Brain pericyte (primary cell): ENCODE measurements at places on chromosomes 1 and 21.

DNA sequence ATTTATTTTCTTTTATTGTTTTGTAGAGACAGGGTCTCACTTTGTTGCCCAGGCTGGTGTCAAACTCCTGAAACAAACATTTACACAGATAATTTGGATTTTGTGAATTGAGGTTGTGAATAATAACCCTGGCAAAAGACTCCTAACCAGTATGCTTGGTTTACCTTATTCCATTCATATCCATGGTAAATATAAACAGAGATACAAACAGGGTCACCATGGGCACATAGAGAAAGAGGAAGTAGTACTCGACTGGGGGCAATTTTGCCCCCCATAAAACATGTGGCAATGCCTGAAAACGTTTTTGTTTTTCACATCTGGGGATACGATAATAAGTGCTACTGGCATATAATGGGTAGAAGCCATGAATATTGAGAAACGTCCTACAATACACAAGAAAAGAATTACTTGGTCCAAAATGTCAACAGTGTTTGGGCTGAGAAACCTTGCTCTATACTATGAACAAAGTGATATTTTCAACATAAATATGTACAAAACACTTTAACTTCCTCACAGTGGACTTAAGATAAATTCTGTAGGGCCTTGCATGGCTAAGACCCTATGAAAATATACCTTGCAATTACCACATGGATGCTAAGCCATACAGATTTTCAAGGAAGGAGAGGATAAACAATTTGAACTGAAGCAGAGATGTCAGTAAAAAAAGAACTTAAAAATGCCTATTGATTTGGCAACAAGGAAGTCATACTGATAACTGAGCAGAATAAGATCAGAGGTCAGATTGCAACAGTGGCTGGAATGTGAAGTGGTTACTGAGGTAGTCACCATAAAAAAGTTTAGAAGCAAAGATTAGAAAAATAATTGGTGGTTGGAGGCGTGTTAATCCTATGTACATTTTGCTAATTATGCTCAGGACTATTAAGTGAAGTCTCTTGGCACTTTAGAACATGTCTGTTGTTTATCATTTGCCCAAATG is 27.4 kb upstream of the ASPM start:
- DNase-seq: no peak

DNA sequence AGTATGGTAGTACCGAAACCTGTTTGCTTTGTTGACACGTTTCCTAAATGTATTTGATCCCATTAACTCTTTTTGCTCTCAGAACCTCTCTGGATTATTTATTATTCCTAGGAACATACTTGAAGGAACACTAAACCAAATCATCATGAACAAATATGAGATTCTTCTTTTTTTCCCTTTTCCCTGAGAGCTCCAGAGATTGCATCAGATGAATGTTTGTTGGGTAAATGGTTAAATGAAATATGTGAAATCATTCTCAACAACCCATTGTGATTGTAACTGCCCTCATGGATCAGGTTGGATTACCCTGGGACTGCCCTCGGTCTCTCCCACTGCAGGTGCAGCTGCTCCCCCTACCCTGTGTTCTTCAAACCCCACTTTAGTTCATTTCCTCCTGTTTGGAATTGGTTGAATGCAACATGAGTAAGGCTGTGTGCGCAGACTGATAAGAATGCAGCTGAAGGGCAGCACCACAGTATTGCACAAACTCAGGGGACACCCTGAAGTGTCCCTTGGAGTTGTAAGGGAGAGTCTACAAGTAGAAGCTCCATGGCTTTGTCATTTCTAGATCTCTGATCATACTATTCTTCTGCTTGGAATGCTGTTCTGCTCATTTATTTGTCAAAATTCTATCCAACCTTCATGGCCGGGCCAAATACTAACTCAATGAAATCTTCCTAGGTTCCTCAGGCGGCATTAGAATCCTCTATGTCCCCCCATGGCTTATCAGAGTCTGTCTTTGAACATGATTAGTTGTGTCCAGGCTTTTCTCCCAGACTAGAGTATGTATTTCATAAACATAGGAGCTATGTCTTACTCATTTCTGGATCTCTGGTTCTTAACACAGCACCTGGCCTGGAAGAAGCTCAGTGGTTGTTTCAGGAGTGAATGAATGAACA is 47.1 kb upstream of the NEK2 start:
- DNase-seq: no peak

DNA sequence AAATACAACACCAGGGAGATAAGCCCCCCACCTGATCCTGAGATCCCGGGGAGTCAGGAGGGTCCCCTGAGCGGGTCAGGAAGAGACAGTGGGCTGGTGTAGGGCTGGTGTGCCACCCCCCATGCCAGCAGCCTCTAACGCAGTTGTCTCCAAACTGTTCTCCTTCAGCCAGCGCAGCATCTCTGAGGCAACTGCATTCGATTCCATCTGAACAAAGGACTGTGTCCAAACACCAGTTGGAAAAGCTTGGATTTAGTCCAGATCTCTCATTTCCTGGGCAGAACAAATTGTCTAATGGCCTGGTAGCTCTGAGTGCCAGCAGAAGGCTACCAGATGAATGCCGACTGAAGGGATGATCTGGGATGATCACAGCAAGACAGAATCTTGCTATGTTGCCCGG is 44.1 kb upstream of the EIF4G3 start:
- no peak for DNase-seq

GRCh38 chr1:9874959-9875635 is 35.0 kb downstream of the CTNNBIP1 start:
- DNase-seq: no peak

GRCh38 chr1:186535388-186536133 is 74.6 kb upstream of the PDC start:
- peak; percentile 84 for DNase-seq

DNA sequence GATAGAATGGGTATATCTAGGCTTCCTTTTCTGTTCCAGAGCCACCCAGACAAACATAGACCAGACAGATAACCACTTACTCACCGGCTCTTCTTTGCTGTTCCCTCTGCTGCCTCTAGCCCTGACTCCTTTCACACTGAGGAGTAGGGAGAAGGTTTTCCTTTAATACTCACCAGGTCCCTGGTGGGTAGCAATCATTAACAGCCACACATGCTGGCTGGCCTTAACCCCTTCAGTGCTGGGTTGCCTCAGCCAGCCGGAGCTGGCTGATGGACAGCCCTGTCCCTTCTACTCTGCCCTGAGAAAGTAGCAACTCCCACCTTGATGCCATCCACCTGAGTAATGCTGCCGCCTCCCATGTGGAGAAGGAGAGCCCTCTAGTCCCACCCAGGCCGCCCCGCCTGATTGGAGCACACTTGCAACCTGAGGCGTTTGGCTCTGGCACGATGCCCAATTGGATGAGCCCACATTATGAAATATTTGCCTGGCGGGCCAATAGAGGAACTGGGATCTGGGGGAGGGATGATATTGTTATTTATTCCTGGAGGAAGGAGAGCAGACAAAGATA is 71.6 kb downstream of the PLEKHA6 start:
- no peak for DNase-seq

DNA sequence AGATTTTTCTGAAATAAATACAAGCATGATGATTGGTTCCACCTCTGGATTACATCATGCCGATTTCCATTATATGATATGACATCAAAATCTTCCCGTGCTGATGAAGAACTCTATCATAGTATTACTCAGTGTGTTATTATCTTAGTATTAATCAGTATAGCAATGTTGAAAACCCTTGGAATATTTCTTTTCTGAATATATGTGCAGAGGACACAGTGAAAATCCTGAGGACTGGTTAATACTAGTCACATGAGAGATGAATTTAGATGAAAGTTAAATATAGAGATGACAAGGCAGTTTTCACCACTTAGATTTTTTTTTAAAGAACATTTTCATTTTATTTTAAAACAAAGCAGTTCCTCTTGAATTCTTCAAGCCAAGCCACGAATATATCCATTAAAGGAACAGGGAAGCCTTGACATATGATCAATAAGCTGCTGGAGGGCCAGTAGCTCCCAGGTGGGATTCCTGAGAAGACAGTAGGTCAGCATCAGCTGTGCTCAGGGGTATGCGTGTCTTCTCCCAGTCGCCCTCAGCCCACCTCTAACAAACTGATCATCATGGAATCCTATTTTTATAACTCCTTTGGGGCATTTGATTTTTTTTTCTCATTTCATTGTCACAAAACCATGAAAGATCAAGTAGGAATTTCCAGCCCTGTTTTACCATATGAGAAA is 56.2 kb upstream of the UBE2U start:
- no peak for DNase-seq

DNA sequence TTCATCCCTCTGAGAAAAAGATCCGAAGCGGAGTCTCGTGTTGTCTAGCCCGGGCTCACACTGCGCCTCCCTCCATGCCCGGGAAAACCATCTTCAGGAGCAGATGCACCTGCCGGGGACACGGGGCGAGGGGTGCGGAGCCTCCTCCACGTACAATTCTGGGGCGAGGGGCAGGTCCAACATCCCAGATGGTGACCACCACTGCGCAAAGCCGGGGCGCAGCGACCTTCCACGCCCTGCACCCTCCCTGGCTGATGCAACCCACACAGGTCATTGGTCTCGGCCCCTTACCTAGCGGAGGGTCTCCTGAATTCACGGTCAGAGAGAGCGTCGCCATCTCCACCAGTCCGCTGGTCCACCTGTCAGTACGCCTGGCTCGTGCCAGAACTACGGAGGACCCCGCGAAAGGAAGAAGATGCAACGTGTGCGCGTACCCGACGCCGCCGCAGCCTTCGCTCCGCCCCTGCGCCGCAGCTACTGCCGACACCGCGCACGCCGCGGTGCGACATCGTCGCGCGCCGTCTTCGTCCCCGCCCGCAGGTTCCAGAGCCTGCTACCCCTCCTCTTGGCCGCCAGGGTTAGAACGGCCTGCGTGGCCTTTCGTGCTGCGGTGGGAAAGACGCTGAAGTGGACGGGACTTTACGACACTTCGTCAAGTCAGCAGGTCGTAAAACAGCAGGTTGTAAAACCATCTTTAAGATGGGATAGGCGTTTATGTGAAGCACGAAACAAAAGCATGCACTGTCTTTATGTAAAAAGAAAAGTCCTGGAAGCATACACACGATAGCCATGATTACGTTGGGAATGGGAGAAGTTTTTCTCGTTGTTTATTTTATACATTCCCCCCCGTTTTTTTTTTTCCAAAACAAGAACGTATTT is at the start of gene EPRS1:
Gene EPRS1, minus strand, starts transcription at position 454 of the 879 bp plus-strand sequence. Its CDS starts 117 bp downstream, at position 337.
- peak; percentile 92 for DNase-seq

- DNase-seq: no peak
Observed at GRCh38 chr1:71037829-71038620, 9.6 kb downstream of the PTGER3 start.

DNA sequence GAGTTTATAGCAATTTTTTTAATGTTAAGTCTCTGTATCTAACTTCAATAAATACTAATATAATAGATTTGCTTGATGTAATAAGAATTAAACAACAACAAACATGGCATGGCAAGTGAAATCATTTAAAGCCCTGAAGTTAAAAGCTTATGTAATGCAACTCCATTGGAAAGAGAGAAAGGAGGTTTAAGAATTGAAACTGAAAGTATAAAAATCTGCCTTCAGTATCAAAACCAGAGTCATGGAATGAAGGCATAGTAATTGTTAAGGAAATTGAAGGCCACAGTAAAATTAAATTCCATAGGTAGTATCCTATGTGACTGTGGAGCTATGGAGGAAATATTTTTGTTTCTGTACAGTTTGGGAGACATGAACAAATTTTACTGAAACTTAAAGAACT is 55.1 kb downstream of the PRDX6 start:
- no peak for DNase-seq

DNA sequence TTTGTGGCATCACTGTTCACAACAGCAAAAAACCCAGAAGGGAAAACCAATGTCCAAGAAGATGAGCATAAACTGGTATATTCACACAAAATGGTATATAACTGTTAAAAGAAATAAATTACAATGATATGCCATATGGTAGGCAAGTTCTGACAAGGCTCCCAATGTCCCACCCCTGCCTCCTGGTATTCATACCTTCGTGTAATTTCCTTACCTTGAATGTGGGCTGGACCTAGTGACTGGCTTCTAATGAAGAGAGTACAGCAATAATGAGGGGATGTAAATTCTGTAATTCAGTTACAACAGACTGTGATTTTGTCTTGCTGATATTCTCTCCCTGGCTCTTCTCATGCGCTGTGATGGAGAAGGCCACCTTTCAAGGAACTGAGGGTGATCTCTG is 9.3 kb downstream of the ANKRD45 start:
- DNase-seq: no peak

DNA sequence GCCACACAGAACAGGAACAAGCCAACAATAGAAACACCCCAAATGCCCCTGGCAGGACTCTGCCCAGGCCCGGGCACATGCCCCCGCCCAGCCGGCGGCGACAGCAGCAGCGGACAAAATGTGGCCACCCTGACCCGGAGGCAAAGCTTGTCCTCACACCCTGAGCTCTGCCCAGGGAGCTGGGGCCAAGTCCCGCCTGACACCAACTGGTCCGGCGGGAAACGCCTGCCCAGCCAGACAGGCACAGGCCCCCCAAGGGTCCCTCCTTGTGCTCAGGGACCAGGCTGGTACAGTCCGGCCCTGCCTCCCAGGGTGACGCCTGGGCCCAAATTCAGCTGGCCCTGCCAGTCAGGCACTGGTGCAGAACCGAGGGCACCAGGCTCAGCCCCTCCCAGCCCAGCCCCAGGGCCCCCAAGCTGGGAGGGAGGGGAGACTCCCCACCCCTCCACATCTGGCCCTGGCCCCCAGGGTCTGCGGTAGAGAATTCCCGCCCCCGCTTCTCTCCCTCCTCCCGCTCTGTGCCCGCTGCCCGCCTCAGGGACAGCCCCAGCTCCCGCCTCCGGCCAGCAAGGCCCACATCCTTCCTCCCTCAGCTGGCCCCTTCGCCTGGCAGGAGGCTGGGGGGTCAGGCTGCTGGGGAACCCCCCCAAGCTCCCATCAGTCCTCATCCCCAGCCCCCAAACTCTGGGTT is 2.0 kb downstream of the AHDC1 start:
- DNase-seq: no peak

GRCh38 chr1:14300991-14301703 is 297.3 kb upstream of the KAZN start:
- no peak for DNase-seq

DNA sequence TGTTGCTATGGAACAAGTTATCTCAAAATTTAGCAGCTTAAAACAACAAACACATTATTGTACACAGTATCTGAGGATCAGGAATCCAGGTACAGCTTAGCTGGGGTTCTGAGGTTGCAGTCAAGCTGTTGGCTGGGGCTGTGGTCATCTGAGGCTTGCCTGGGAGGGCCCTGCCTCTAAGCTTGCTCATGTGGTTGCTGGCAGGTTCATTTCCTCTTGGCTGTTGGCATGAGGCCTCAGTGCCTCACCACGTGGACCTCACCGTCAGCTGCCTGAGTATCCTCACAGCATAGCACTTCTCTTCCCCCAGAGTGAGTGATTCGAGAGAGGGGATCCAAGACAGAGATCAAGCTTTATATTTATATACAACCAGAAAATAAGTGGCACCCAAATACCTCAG is 18.6 kb downstream of the NTPCR start:
- DNase-seq: no peak

GRCh38 chr1:36386265-36387140 is 779 bp upstream of the STK40 start:
- peak; percentile 92 for DNase-seq

DNA sequence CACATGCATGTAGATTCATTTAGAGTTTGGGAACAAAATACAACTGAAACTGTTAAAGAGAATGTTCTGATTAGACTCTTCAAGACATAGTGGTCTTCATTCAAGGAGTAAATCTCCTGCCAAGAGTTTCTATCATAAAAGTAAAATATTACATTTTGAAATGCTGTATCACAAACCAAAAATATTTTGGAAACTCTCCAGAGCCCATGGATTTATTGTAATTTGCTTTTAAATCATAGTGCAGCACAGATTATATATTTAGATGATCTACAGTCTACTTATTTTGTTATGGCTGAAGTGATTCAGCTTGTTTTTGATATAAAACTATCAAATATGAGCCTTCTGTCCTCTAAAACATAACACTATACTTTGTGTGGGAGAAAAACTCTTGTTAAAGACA is 105.3 kb downstream of the DISP1 start:
- DNase-seq: no peak
